ENCODE measurements at places on chromosomes 7 and 10.

- no peak for DNase-seq
Observed at GRCh38 chr10:72079356-72079755, 9.0 kb downstream of the SPOCK2 start.

DNA sequence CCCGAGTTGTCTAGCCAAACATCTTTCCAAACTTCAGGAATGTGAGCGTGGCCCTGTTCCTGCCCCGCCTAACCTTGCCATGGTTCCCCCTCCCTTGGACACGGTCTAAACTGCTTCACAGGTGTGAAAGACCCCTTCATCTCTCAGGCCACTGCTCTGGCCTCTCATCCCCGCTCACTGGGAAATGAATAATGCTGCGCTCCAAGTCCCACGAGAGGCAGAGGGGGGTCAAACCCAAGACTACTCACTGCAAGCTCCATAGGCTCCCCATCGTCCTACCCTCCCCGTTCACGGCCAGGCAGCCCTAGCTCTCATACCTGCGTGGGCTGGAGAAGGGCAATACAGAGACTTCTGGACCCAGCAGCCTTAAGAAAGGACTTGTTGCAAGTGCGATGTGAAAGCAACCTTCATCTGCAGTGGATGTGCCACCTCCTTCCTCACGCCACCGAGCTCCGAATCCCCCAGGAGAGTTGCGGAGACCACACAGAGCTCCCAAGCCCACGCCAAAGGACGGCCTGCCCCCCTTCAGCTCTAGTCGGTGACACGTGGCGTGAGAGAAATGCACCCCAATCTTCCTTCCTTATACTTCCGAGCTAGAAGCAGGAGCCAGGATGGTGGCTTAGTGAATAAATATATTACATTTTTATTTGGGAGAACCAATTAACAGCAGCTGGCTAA is 9.7 kb downstream of the ZNF467 start:
- DNase-seq, result no peak

DNA sequence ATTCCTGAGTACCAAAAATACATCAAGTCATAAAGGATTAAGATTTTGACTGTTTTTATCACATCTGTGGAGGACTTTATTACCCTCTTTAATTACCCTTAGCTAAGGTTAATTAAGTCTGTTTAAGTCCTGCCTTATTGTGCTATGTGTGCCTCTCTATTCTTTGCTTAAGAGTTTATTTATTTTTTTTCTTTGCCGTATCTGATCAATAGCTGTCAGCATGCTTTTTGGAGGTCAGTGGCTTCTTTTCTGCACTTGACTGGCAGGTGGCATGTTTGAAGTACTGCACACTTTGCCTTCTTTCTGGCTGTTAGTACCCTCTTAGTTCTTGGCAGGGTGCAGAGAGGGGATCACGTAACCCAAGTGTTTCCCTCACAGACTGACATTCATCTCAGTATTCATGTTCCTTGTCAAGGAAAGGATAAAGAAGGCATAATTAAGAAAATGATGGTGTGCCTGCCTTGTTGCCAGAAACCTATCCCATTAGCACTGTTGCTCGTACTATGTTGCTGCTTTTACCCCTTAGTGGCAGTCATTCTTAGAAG is 225.8 kb downstream of the EXOC4 start:
- DNase-seq, result no peak

DNA sequence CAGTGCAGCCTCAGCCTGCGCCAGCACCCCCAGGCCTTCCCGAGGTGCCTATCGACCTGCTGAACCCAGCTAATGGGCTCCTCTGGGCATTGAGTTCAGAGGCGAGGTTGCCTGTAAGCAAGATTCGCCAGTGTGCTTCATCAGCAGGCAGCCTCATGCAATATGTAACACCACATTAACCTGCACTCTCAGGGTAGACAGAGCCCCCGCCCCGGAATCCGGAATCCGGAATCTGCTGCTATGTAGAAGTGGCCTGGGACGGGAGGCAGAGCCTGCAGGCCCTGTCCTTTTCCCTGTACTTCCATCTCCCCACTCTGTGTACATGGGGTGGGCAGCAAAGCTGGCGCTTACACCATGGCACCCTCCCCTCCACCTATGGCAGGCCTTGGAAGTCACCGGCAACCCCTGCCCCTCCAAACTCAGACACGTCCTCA is 83.9 kb upstream of the RET start:
- no peak for DNase-seq

DNA sequence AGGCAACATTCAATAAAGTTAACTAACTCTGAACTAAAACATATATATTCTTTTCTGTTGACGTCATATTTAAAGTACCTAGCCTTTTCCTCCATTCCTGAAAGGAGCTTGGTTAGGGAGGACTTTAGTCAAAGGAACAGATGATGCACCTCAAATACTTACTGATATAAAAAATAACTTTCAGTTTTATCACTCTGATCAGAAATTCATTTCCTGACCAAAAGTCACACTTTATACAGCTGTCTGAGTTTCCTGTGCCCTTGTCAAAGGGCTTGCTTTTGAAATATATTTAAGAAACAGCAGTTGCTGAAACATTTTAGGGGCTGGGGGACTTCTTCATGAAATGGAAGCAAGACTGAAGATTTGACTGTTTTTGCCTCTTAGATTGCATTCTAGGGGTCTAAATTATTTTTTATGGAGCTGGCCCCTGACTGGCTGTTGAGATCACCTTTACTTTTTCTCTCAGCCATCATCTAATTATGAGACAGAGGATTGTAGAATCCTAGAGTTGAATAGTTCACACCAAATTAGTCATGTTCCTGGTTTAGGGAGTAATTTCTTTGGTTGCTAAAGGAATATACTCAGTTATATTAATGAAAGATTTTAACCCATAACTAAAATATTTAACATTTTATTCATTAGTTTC is 46.6 kb downstream of the GLCCI1 start:
- DNase-seq, result no peak

DNA sequence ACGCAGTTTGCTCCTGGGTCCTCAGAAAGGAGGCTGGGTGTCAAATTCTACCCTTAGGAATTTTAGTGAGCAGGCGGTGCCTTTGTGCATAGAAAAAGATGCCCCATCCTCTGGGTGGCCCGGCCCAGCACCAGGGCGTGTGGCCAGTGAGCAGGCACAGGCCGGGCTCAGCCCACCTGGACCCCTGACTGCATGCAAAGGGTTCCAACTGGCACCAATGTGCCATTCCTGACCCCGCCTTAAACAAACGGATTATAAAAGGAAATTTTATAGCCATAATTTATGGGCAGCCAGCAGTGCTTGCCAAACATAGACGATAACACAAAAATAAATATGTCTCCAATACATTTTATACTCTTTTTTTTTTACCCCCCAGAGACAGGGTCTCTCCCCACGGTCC is 40.1 kb upstream of the GNA12 start:
- DNase-seq, result no peak

- DNase-seq, result peak; percentile 91
Observed at GRCh38 chr10:3805791-3806461, 20.9 kb upstream of the KLF6 start.

GRCh38 chr7:53437336-53437735 is 401.9 kb downstream of the POM121L12 start:
- no peak for DNase-seq

DNA sequence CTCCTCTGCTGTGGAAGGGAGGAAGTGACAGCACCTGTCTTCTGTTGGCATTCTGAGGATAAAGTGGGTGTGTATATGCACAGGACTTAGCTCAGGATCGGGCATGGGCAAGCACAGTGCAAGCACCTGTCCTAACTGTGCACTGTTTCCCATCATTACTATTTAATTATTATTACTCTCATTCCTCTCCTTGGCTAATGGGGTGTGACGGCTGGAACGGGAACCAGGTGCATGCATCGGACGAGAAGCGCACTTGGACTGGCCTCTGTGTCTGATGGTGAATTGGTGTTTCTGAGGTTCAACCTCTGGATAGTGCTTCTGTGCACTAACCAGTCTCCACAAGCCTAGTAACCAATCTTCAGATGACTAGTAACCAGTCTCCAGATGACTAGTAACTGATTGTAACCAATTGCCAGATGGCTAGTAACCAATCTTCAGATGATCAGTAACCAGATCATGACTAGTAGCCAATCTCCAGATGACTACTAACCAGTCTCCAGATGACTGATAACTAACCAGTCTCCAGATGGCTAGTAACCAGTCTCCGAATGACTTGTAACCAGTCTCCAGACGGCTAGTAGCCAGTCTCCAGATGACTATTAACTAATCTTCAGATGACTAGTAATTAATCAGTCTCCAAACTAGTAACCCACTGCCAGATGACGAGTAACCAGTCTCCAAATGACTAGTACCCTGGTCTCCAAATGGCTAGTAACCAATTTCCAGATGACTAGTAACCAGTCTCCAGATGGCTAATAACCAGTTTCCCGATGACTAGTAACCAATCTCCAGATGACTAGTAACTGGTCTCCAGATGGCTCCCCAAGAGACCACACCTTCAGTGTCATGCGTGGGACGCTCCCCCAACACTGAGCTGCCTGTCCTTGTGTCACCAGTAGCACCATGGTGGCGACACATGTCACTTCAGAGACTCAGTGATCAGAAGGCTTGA is 85.8 kb downstream of the PAXIP1 start:
- no peak for DNase-seq

DNA sequence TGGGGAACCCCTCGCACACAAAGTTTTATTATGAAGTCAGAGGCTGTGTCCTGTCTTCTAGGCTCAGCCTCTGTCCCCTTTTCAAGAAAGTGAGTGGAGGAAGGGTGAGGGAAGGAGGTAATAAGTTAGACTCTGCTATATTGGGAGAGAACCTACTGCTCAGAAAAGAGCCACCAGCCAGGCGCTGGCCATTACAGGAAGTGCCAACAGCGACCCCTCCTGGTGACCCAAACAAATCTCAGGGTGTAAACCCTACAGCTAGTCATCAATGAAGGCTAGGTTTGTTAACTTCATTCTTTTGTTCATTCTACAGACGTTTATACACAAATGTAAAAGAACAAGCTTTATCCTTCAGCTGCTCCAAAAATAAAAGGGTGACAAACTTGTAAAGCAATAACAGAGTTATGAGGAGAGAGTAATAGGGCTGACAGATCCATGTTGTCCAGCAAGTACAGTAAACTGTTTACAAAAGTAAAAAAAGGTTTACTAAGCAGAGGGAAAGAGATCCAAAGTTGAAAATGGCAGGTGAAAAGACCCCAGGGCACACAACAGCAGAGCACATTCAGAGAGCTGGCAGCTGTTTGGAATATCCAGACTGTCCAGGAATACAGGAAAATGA is 82.7 kb downstream of the FAM204A start:
- peak; percentile 13 for DNase-seq

GRCh38 chr7:33981226-33981625 is 75.9 kb downstream of the BMPER start:
- peak; percentile 45 for DNase-seq

DNA sequence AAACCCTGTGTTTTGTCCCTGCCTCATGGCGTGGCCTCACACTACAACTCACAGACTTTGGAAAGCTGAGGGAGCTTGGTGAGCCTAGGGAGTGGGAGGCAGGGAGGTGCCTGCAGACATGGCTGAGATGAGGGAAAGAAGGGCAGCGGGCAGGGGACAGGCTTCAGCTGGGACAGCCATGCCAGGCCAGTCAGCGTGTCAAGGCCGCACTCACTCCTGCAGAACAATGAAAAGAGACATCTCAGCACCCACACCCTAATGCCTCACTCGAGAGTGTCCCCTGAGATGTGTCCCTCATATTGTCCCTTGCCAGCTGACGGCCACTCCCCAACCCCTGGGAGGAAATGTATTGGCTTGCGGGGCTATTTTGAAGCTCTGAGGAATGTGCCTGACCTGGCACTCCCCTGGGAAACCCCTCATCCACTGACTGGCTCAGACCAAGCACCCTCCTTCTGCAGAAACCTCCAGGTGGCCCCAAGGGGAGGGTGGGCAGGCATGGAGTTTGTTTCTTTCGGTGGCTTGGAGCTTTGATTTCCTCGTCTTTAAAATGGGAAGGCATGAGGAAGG is 31.6 kb downstream of the SH3PXD2A start:
- DNase-seq, result no peak

GRCh38 chr10:73810735-73811465 is 498 bp downstream of the NDST2 start:
- peak; percentile 33 for DNase-seq

- DNase-seq, result peak; percentile 18
Observed at GRCh38 chr7:90178679-90179278, 24.5 kb downstream of the STEAP1 start.

- DNase-seq, result no peak
Observed at GRCh38 chr7:66974986-66975590, 20.3 kb downstream of the SBDS start.

GRCh38 chr7:81605493-81605892 is 164.4 kb downstream of the HGF start:
- DNase-seq, result no peak

GRCh38 chr7:128042012-128042411 is 10.8 kb upstream of the LRRC4 start:
- no peak for DNase-seq

GRCh38 chr10:100746784-100747455 is 1.5 kb downstream of the PAX2 start:
- no peak for DNase-seq

DNA sequence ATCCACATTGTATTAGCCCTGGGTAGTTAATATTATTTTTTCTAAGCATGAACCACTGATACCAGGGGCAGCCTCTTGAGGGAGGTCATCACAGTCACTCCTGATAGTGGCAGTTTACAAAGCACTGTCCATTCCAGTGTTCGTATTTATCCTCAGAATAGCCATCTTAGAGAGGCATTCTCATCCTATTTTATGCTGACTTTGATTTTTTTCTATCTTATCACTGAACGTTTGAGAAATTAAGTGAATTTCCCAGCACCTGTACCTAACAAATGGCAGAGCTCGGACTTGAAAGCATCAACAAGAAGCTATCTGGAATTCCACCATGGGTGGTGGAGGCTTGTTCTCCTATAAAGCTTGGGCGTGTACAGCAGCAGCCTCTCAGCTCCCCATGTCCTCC is 26.1 kb upstream of the MGAM2 start:
- DNase-seq, result no peak

DNA sequence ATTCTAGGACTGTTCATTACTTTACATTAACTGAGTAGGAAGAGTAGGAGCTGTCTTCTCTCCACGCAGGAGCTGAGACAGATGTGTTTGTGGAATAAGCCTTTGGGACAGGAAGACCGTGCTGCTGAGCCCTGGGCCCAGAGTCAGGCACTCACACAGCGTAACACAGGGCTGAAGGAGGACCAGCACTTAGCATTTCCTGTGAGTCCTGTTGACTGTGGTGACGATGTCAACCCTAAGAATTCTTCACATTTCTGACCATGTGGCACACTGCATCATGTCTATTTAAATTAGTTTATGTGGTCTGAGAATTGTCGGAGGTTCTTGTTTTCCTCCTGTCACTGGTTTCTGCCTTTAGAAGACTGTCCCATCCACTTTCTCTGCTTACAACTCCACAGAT is 117.2 kb downstream of the PIP4K2A start:
- DNase-seq, result peak; percentile 88

- DNase-seq, result no peak
Observed at GRCh38 chr10:97873569-97873968, 23.9 kb downstream of the GOLGA7B start.

DNA sequence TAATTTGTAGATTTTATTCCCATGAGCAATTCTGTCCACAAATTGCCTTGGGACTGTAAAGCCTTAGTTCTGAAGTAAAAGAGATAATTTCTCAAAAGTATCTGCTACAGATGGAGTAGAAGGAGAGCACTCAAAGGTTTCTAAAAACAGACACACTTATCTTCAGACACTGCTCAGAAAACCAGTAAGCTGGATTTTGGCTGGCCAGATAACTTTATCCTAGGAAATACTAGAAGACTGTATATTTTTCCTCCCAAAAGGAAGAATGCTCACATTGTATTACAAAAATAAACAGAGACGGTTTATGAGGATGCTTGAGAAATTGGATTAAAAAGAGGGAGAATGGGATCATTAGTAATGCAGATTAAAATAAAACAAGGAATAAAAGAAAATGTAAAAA is 178.0 kb upstream of the IGFBP3 start:
- no peak for DNase-seq
